ENCODE measurements at places on chromosomes 2 and 18.

DNA sequence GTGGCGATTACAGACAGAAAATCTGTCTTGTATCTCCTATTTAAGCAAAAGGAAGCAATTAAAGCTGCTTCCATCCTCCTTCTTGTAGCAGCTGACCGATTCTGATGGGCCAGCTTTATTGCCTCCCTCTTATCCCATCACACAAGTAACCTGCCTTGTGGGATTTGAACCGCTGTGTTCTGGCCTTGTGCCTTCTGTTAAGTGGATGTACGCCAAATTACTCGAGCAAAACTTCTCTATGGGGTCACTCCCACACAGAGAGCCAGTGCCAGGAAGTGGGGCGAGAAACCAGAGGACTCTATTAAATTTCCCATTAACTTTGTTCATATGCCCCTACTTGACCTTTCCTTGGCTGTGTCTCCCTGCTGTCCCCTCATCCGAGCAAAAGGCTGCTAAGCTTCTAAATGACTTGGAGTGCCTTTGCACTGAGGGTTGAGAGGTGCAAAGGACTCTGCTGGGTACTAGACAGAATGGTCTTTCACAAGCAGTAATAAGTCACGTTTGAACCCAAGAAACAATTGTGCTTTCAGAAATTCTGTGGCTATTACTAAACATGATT is 672.5 kb downstream of the MBD2 start:
- DNase-seq: no peak

DNA sequence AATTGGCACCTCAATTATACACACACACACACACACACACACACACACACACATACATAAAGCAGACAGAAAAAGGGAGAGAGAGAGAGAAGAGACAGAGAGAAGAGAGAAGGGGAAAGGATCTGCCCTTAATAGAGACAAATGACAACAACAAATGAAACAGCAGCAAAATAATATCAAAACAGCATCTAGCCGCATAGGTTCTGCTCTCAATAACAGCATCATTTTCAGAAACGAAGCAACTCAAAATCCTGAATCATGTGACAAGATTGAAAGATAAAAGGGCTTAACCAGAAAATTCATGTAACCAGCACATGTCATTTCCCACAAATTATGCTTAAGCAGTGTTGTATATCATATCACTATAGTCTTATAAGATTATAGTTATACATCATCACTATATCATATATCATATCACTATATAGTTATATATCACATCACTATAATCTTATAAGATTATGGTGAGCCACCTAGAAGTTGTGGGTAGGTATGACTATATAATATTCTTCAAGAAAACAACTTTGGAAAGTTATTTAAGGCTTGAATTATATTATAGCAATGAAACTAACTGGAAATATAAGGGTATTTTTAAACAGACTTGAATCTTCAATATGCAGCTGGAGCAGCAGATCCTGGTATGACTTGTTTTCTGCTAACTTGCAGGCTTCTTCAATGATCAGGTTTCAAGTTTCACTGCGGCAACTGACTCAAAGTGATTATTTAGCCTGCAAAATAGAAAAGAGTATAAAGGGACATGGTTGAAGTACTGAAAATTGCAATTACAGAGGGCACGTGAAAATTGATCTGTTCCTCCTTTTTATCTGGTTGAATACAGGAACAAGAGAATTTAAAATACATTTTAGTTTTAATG is 16.1 kb upstream of the VPS54 start:
- no peak for DNase-seq

DNA sequence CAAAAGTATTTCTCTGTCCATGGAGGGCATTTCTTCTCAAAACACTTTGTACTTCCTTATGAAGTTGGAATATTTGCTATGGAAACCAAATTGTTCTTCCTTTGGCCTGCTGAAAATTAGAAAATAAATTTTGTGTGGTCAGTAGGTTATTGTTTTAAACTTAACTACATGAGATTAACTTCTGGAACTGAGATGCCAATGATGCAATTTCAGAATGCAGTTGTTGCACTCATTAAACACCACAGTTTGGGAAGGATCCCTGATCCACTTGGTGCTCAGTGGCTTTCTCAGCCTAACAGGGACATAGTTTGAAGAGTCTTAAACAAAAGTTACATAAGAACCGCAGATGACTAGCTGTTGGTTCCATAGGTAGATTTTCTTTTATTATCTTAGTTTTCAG is 23.3 kb upstream of the IL1R1 start:
- DNase-seq: no peak

DNA sequence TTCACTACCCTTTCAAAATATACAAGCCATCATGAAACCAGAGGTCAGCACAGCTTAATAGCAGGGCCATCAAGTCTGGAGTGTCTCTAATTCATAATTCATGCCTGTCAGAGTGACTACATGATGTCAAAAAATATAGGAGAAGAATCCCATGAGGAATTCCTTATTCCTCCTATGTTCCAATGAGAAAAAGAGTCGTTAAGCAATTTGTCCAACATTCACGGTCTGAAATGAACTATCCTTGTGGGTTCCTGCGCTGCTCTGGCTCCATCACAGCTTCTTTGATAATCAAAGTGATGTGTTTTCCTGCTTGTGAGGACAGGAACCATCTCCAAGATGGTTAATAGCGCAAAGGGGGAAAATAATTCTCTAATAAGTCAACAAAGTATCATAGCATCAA is 560.4 kb upstream of the KLHL29 start:
- DNase-seq: no peak

DNA sequence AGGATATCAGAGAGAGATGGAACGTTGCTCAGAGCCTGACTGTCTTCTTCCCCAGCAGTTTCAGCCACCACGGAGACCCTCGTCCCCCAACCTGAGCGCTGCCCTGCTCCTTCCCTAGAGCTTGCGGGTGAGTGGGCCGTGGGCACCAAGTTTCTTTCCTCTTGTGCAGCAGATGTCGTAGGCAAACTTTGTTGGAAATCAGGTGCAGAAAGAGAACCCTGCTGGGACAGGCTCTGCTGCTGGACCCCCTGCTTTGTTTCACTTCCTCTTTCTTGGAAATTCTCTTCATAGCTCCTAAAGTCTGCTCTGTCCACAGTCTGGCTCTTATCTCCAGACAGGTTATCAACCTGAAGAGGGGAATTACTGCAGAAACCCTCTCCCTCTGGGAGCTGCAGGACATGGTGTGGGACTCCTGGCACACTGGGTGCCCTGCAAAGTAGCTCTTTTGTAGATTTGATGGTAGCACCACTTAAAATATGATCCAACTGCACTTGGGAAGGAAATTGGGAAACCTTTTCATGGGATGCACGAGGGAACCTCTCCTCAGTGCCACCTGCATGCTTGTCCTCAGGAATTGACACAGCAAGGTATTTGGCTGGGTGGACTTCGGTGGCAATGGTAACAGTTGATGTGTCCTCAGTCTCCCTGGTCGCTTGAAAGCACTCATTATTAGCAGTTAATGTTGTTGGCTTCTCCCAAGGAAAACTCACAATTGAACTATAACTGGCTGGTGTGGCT is 92.2 kb downstream of the ALPK2 start:
- DNase-seq: peak; percentile 68

GRCh38 chr2:29634916-29635315 is 286.5 kb downstream of the ALK start:
- DNase-seq: no peak

DNA sequence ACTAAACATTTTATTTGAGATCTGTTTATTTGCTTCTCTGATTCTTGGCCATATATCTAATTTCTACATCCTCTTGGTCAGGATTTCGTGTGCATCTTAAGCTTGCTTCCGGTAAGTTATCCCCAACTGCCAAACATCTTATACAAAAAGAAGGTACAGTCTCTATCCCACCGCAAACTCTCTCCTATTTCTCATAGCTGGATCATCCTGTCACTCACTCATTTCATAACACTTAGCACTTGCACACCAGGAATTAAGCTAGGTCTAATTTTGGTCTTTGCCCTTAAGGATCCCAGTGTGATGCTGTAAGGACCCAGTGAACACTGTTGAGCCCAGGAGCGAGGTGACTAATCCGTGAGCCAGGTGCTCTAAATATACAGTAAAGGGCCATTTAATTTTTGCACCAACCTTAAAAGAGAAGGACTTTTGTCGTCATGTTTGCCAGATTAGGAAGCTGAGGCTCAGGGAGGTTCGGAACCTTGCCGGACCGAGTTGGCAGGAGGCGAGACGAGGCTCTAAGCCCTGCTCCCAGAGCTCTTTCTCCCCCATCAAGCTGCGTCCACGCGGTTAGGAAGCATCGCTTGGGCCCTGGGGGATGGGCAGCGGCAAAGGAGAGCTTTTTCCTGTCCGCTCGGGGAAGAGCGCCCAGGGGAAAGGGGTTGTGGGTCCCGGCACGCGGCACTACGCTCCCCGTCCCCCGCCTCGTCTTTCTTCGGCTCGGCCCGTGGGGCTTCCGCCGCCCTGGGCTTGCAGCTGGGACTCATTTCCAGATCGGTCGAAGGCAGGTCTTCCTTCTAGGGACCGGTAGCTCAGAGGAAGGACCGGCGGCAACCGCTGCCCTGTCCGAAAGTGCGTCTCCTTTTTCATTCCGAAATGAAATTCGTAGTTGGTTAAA is 4.1 kb upstream of the ITPRIPL1 start:
- DNase-seq: peak; percentile 48

GRCh38 chr2:20391951-20392699 is 41.5 kb upstream of the PUM2 start:
- no peak for DNase-seq

DNA sequence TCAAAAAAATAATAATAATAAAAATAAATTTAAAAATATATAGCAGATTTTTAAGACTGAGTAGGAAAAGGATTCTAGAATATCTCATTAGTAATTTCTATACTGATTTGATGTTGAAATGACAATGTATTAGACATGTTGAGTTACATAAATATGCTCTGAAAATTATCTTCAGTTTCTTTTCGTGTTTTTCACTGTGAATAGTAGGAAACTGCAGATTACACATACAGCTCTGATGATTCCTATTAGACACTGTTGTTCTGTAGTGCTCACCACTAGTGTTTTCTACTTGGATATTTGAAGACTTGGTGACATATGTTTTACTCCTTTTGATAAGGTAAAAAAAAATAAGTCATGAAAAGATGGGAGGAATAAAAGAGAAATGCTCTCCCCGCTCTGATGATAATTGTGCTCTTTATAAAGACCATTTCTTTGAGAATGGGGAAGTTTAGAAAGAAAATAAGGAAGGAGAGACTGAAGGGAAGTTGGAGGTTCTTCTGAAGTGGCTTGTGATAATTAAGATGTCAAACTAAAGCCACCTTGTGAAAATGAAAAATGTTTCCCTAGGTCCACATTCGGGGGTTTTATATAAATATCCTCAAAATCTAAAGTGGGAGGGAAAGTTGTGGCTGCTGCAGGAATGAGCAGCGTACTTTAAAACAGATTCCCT is 52.9 kb downstream of the SLC9A2 start:
- DNase-seq: peak; percentile 54

DNA sequence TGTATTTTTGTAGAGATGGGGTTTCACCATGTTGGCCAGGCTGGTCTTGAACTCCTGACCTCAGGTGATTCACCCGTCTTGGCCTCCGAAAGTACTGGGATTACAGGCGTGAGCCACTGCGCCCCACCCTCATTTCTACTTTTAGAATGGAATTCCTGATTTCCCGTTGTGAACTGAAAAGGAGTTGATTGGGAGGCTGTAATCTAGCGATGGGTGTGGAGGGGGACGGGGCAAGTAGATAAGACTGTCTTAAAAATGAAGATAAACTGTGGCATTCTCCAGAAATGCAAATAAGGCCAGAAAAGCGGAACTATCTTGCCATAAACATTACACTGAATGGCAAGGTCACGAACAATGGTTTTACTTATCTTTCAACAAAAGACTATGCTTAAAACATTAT is 135.4 kb downstream of the TRIB2 start:
- no peak for DNase-seq

DNA sequence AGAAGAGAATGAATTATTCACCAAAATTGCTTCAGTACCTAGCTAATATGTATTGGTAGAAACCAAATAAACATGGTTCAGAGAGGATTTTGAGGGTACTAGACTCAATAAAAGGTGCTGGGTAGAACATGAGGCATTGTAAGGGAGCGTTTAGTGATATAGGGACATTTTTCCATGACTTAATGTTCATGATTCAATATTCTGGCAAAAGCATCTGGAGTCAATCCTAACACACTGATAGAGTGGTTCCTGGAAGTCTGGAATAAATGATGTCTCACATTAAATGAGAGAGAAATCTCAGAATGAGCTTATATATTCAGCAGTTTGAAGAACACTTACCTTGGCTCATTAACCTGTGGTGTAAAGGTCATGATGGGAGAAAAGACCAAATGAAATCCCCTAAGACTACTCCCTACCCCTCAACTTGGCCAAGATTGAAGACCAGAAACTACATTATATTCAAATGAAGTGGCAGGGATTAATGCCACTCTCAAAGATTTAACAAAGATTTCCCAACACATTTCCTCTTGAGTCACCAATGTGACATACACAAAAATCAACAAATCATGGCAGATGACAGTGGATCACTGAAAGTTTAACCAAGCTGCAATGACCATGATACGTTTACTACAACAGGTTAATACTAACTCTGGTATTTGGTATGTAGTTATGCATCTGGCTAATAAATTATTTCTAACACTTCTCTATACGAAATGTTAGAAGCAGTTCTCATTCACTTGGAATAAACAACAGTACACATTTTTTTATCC is 309.5 kb downstream of the SATB2 start:
- no peak for DNase-seq

Measured in inflammatory macrophage treated with lipopolysaccharide for 4 hours (primary cell).